Mesothelial cell of epicardium (in vitro differentiated cells): ENCODE measurements at places on chromosomes 11 and 22.

DNA sequence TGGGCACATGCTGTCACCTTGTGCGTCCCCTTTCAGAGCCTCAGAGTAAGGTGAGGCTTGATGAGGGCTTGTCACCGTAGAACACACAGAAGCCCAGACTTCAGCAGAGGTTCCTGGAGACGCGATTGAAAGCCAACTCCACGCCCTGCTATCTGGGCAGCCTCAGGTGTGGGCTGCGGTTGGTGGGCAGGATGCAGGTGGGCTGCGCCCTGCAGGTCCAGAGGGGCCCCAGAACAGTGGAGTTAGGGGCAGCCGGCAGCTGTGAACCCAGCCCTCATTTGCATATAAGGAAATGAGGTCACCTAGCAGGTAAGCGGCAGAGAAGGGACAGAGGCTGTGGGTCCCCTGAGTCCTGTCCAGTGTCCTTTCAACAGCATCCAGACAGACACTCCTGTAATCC lies 15.4 kb downstream of the PHLDA2 start:
- no peak for DNase-seq

DNA sequence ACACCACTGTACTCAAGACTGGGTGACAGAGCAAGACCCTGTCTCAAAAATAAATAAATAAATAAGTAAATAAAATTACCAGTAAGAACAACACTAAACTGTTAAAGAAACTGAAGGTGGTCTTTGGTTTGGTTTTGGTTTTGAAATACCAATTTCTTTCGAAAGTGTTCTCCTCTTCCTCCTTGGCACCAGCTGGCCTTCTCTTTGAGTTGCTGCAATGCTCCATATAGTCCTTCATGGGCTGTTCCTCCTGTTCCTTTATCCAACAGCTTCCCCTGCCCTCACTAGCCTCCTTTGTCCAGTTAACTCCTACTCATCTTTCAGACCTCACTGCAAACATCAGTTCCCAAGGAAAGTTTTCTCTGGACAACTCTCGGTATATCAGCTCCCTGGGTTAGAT lies 5.0 kb upstream of the UVRAG start:
- DNase-seq, result no peak

GRCh38 chr11:95485115-95485900 lies 254.3 kb upstream of the SESN3 start:
- DNase-seq, result no peak

DNA sequence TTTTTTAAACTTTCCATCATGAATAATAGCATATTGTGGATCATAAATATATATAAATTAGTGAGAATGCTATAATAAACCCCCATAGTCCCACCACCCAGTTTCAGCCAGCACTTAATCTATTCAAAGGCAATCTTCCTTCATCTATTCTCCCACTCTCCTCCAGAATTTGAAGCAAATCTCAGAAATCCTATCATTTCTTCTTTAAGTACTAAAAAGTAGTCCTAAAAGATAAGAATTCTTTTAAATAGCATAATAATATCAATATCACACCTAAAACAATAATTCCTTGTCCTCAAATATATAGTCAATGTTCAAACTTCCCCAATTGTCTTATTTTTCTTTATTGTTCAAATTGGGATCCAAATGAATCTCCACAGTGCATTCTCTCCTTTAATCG lies 24.6 kb upstream of the ROBO3 start:
- DNase-seq, result no peak

DNA sequence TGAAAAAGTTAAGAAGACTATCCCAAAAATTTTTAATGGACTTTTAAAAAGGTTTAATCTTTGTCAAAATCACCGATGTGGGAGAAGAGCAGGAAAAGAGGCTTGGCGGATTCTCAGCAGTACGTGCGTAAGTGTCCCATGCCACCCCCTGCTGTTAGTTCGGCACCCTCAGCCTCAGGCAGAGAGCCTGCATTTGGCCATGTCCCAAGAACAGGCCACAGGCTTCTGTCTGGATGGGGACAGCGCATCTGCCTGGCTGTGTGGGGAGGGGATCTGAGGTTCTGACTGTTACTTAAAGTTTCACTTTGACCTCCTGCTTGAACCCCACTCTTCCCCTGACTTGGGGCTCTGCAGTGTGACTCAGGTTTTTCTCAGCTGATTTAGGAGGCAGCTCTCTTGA lies 35.3 kb downstream of the EXT2 start:
- no peak for DNase-seq

DNA sequence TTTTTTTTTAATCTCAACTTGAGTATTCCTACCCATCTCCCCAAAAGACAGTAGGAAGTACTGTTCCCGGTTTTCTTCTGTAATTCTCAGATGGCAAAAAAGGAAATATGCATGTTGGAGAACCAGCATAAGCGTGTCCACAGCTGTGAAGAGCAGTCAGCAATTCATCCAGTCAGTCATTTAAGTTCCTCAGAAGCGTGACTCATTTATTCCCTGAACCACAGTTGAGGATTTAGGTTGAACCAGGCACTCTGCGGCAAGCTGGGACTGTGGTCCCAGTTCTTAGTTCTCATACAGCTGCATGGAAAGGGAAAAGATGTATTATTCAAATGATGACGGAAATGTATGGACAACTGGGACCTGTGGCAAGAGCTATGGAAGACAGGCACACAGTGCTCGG lies 61.0 kb upstream of the MYO18B start:
- no peak for DNase-seq

- DNase-seq, result no peak
These were observed 72.0 kb downstream of the CD44 start for GRCh38 chr11:35210876-35211546.

DNA sequence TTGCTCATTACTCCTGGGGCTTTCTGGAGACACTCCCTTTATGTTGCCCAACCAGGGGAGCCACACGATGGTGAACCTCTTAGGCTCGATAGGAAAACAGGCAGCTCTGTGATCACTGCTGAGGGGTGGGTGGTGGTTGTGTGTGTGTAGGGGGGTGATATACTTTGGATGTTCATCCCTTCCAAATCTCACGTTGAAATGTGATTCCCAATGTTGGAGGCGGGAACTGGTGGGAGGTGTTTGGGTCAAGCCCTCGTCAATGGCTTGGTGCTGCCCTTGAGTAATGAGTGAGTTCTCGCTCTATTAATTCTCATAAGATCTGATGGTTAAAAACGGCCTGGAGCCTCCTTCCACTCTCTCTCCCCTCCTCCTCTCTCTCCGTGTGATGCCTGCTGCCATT lies 204.0 kb upstream of the B3GAT1 start:
- DNase-seq, result peak; percentile 10

GRCh38 chr11:9004183-9004926 lies 554 bp upstream of the NRIP3 start:
- DNase-seq, result peak; percentile 52

- DNase-seq, result no peak
These were observed 88.4 kb upstream of the TEAD1 start for GRCh38 chr11:12585861-12586260.

- no peak for DNase-seq
These were observed 47.5 kb downstream of the CDKN1C start for GRCh38 chr11:2838091-2838490.

DNA sequence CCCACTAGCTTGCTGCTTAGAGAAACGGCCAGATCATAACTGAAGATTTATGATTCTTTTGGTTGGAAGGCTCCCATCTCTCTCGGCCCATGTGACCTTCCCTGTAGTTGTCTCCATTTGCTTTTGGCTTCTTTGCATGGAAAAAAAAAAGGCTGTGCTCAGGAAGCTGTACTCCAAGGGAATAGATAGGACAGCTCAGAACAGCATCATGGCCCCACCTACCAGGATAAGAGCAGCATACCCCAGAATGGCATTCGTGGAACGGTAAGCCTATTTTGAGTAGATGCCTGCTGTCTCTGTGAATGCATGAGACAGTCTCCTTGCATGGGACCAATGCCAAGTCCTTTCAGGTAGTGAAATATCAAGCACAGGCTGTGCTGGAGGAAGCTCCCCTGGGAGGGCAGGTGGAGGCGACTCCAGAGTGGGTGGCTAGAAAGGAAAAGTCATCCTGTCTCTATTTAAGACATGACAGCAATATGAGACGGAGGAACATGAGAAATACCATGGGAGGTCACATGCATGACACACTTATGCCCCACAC lies 94.1 kb upstream of the AMOTL1 start:
- no peak for DNase-seq

GRCh38 chr11:2540992-2541680 lies 96.3 kb downstream of the KCNQ1 start:
- no peak for DNase-seq

- no peak for DNase-seq
These were observed 30.1 kb upstream of the CAT start for GRCh38 chr11:34408580-34409172.

- DNase-seq, result no peak
These were observed 24.8 kb downstream of the FAM118A start for GRCh38 chr22:45334528-45334927.

DNA sequence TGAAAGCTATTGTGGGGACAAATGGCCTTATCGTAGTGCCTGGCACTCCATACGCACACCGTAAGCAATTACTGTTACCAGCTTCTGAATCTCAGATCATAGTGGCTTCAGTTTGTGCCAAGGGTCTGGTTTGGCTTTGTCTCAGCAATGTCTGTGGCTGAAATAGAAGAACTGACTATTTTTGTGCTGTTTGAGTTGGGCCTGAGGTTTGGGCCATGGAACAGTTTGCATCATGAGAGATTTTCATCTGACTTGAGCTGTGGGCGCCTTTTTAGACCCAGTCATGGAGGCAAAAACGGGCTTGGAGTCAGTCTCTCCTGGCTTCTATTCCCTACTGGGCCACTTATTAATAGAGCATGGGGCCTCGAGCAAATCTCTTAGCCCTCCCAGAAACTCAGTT lies 121.1 kb upstream of the CRYBB3 start:
- no peak for DNase-seq

DNA sequence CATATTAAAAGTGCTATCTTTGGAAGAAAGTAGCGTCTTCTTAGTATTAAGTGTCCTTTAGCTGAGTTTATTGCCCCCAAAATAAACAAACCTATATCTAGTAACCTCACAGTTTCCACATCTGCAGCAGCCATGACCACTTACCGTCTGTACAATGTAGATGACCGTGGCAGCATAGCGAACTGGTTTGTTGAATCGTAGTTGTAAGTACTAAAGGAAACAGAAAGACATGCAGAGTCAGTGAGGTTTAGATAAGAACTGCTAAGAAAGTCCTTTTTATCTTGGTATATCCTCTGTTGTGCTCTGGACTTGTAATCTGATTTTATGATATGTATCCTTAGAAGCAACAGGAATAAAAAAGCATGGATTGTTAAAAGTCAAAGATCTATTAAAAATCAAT lies 9.4 kb downstream of the SLC5A12 start:
- no peak for DNase-seq

GRCh38 chr22:50540381-50540780 lies 5.3 kb upstream of the KLHDC7B start:
- DNase-seq, result no peak

GRCh38 chr11:130738611-130739010 lies 177.7 kb downstream of the SNX19 start:
- DNase-seq, result no peak

DNA sequence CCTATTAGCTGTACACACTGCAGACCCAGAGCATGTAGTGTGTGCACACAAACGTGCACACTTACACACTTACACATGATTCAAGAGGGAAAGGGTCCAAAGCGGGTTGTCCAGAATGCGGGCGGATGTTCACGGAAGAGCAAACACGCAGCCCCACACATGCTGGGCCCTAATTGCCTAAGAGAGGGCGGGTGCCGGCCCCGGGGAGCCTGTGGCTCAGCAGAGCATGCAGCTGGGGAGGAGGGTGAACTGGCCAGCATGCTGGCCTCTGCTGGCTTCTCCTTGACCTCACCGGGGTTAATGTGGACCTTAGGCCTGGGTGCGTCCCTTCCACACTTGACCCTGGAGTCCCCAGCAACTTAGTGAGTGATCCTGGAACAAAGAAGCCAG lies 816.3 kb downstream of the BRD1 start:
- DNase-seq, result peak; percentile 3

DNA sequence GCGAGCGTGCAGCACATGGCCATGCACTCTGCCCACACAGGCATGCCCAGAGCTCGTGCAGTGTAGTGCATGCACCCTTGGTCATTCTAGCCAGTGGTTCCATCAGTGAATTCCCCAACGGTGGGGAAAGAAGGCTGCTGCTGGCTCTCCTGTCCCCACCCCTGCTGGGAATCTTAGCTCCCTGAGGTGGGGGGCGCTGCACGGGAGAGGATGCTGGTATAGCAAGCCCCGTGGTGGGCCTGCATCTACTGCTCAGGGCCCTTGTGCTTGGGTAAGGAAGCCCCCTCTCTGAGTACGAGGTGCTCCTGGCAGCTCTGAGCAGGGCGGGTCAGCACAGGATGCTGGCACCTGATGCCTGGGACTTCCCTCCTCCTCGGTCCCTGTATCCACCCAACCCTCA lies 18.5 kb upstream of the BAIAP2L2 start:
- DNase-seq, result no peak

DNA sequence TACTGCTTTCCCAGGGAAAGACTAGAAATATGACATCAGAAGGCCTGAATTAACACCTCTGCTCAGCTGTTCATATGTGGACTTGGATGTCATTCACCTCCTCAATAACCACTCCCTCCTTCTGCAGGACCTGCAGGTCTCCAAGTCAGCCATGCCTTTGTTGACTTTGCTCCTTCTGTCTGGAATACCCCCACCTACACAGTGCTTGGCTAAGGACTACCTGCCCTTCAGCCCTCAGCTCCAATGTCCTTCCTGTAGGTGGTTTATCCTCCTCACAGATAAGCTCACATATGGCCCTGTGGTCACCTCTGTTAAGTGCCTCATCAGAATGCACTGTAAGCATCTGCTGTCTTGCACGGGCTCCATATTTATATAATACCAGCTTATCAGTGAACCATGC lies 26.4 kb upstream of the FAT3 start:
- no peak for DNase-seq

GRCh38 chr22:30333707-30334087 lies 7.0 kb upstream of the TBC1D10A start:
- no peak for DNase-seq

- no peak for DNase-seq
These were observed 86.7 kb downstream of the ARHGAP8 start for GRCh38 chr22:44839061-44839460.

GRCh38 chr11:13207665-13208594 lies 69.7 kb upstream of the BMAL1 start:
- no peak for DNase-seq

GRCh38 chr11:1105183-1105565 lies 30.5 kb downstream of the MUC2 start:
- DNase-seq, result no peak

DNA sequence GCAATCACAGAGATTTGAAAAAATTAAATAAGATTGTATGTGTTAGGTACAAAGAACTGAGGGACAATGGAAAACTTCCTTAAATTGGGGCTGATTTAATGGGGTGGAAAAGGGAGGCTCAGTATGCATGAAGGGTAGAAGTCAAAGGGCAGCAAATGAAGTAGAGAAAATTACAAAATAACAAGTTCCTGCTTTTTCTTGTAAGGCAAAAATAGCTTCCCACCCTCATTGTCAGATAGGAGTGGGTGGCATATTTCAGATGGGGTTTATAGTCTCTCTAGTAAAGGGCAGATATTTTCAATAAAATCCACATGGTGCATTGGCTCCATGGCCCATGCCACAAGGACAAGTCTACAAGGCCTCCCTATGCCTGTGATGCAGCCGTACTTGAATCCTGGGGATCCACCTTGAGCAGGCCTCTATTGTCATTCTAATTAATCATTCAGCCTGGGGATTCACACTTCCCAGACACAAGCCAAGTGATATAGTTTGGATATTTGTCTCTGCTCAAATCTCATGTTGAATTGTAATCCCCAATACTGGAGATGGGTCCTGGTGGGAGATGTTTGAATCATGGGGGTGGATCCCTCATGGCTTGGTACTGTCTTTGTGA lies 36.7 kb upstream of the SESN3 start:
- DNase-seq, result no peak

GRCh38 chr22:39270280-39270679 lies 25.5 kb upstream of the PDGFB start:
- no peak for DNase-seq

GRCh38 chr22:50144005-50144614 lies 26.4 kb upstream of the PANX2 start:
- DNase-seq, result no peak
